Naive thymus-derived CD4-positive, alpha-beta T cell (primary cell): ENCODE measurements at places on chromosomes 2 and 18. TPM values are rescaled to one million over a fixed set of nuclear protein-coding genes. Genes with fewer than 3 reads are reported as not detected.
A peak's percentile ranks its signal among the peaks of the same experiment; 100 is the strongest.

Gene IL1R2
- 1.3 and 1.9 TPM in 2 replicates for total RNA-seq

Gene UGT1A3
- total RNA-seq, result not detected

Gene COL6A3
- total RNA-seq, result 2.2 TPM

Gene SP140
- total RNA-seq, result 107 and 120 TPM in 2 replicates

Gene GCA
- 10.9 TPM for total RNA-seq

Gene LGALSL
- total RNA-seq, result 1.2 TPM

Gene MDH1
- total RNA-seq, result 170 and 180 TPM in 2 replicates

Gene IL1RN
- total RNA-seq, result 2.3 TPM

Gene DPP4
- 41.2 TPM for total RNA-seq

Gene UGGT1
- 46.6 TPM for total RNA-seq

Gene LTBP1
- not detected for total RNA-seq

DNA sequence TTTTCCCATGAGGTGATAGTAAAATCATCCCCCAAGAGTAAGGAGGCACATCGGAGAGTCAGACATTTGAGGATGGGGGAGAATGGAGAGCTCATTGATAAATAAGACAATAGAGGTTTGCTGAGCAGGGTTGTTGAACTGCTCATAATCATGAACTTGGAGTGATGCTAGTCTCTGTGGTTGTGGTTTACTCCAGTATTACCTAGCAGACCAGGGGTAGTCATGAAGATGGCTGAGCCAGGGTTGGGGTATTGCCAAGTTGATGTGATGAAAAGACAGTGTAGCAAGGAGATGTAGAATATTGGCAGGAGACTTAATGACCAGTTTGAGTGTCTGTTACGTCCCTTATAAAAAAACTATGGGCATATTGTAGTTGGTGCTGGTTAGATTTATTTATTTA is 25.4 kb downstream of the CYBRD1 start:
- H3K4me1 ChIP-seq, result no peaks in the 10 kb centered on the region
- no peaks in the 10 kb centered on the region for H3K27me3 ChIP-seq
- H3K36me3 ChIP-seq, result no peaks in the 10 kb centered on the region
- no peak for DNase-seq
- no peak overlapping the region for H3K4me3 ChIP-seq

GRCh38 chr18:6561420-6561861 is 146.7 kb upstream of the L3MBTL4 start:
- no peaks in the 10 kb centered on the region for H3K4me1 ChIP-seq
- H3K36me3 ChIP-seq, result no peaks in the 10 kb centered on the region

GRCh38 chr18:26708806-26709716 is 156.4 kb downstream of the AQP4 start:
- H3K27me3 ChIP-seq, result no peaks in the 10 kb centered on the region
- H3K4me3 ChIP-seq, result no peak overlapping the region
- H3K27ac ChIP-seq, result no peak overlapping the region
- no peaks in the 10 kb centered on the region for H3K4me1 ChIP-seq
- DNase-seq, result no peak
- H3K36me3 ChIP-seq, result no peaks in the 10 kb centered on the region

GRCh38 chr2:233440714-233441113 is 86.4 kb downstream of the DGKD start:
- no peak overlapping the region for H3K27ac ChIP-seq
- H3K4me3 ChIP-seq, result no peak overlapping the region
- no peak for DNase-seq
- no peaks in the 10 kb centered on the region for H3K27me3 ChIP-seq
- no peaks in the 10 kb centered on the region for H3K4me1 ChIP-seq
- H3K36me3 ChIP-seq, result peaks cover 91% of the 10 kb centered on the region

- no peaks in the 10 kb centered on the region for H3K27me3 ChIP-seq
- H3K27ac ChIP-seq, result no peak overlapping the region
- H3K4me3 ChIP-seq, result no peak overlapping the region
- no peaks in the 10 kb centered on the region for H3K36me3 ChIP-seq
- no peaks in the 10 kb centered on the region for H3K4me1 ChIP-seq
These were observed 443.2 kb downstream of the ARHGAP15 start for GRCh38 chr2:143572421-143572820.

- no peaks in the 10 kb centered on the region for H3K27me3 ChIP-seq
- H3K36me3 ChIP-seq, result peaks cover 25% of the 10 kb centered on the region
- no peak for DNase-seq
- H3K27ac ChIP-seq, result no peak overlapping the region
- H3K4me3 ChIP-seq, result no peak overlapping the region
- peaks cover 47% of the 10 kb centered on the region for H3K4me1 ChIP-seq
These were observed 44.8 kb downstream of the CAB39 start for GRCh38 chr2:230757476-230757875.

DNA sequence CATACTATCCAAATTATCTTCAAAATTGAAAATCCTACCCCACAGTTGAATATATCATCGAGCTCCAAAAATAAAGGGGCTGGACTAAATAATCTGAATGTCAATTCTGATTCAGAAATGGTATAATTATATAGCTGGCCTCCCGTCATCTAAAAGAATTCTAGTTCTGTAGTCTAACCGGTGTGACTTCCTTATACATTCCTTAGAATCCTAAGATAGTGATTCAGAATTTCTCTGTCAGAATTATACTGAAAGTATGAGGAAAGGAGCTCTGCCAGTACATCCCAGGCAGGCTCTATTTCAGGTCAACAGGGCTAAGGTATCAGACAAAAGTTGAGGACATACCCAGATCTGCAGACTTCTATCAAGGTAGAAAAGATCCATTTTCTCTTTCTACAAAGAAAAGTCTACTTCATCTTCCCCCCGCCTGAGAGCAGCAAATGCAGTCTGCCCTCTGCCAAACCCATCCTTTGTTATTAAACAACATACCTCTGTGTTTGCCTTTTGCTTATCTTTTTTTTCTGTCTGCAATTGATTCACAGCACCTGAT is 128.5 kb downstream of the METTL4 start:
- H3K27me3 ChIP-seq, result no peaks in the 10 kb centered on the region
- no peaks in the 10 kb centered on the region for H3K36me3 ChIP-seq
- H3K4me1 ChIP-seq, result no peaks in the 10 kb centered on the region
- DNase-seq, result no peak
- no peak overlapping the region for H3K4me3 ChIP-seq
- H3K27ac ChIP-seq, result no peak overlapping the region

DNA sequence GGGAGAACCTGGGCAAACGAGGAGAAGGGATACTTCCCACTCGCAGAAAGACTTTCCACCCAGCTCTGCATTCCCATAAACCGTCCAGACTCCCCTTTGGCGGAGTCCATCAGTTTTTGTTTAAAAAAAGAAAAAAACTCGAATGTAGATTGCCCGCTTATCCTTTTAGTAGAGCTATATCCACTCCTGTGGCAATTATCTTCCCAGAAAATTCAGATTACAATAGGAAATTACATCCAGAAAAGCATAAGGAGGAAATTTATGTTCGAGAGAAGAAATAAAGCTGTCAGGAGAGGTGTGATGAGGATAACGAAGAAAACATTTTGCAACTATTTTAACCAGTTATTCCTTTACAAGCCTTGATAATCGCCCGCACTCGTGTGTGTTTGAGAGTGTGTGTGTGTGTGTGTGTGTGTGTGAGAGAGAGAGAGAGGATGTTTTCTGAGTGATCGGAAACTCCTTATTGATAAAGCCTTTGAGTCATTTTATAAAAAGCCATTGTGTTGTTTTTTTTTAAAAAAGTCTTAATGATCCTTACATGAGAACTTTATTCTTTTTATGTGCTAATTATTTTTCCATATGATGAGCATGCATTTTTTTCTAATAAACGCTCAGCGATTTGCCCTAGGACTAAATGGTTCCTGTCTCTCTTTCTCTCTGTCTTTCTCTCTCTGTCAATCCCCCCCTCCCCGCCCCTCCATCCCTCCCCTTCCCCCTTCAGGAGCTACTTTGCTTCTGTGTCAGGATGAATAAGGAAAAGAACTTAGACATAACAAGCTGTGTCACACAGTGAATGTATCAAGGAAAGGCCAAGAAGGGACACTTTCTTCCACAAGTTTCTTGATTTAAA is 1.1 kb upstream of the PPP3R1 start:
- peak overlapping the region; percentile 82 for H3K27ac ChIP-seq
- DNase-seq, result peak; percentile 53
- peaks cover 2% of the 10 kb centered on the region for H3K36me3 ChIP-seq
- H3K4me3 ChIP-seq, result peak overlapping the region; percentile 97
- no peaks in the 10 kb centered on the region for H3K27me3 ChIP-seq
- H3K4me1 ChIP-seq, result peaks cover 37% of the 10 kb centered on the region

- H3K36me3 ChIP-seq, result no peaks in the 10 kb centered on the region
- no peaks in the 10 kb centered on the region for H3K27me3 ChIP-seq
- no peak overlapping the region for H3K27ac ChIP-seq
- H3K4me1 ChIP-seq, result no peaks in the 10 kb centered on the region
- DNase-seq, result no peak
- H3K4me3 ChIP-seq, result no peak overlapping the region
These were observed 32.7 kb upstream of the SOCS6 start for GRCh38 chr18:70256184-70256583.

GRCh38 chr18:40413160-40413559 is 1541.9 kb upstream of the PIK3C3 start:
- no peak overlapping the region for H3K27ac ChIP-seq
- no peak overlapping the region for H3K4me3 ChIP-seq
- no peaks in the 10 kb centered on the region for H3K27me3 ChIP-seq
- H3K36me3 ChIP-seq, result no peaks in the 10 kb centered on the region
- no peaks in the 10 kb centered on the region for H3K4me1 ChIP-seq
- DNase-seq, result no peak

DNA sequence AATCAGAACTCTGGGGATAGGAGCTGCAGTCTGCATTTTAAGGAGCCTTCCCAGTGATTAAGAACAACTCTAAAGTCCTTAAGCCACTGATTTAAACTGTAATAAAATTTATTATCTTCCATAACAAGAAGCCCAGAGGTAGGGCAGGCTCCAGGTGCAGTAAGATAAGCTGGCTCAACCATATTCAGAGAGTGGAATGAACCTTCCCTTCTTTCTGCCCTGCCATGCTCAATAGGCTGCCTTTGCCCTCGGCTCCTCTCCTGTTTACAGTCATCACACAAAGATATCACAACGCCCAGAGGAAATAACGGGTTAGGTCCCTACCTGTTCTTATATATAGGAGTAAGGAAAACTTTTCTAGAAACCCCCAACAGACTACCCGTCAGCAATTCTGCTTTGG is 90.5 kb upstream of the CDCA7 start:
- DNase-seq, result no peak
- H3K36me3 ChIP-seq, result no peaks in the 10 kb centered on the region
- H3K4me3 ChIP-seq, result peak overlapping the region; percentile 1

GRCh38 chr2:67792681-67793091 is 270.1 kb downstream of the C1D start:
- no peak overlapping the region for H3K27ac ChIP-seq
- no peaks in the 10 kb centered on the region for H3K27me3 ChIP-seq

DNA sequence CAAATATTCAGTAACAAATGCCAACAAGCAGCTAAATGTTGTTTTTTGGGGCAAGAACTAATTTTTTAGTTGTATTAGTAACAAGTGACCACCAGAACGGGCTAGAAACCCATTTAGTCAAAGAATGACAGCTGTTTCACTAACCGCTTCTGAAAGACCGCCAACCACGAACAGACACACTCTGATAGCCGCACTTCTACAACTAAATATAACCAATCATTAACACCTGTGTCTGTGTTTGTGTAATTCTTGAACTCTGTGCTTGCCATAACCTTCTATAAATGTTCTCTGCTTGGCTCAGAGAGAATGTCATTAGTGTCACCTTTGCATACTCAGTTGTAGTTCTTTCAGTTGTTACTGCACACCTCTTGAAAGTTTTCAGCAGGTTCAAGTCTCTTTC is 526.3 kb upstream of the LRRTM1 start:
- no peaks in the 10 kb centered on the region for H3K36me3 ChIP-seq
- no peaks in the 10 kb centered on the region for H3K27me3 ChIP-seq
- no peaks in the 10 kb centered on the region for H3K4me1 ChIP-seq

GRCh38 chr2:95329891-95330793 is 33.0 kb downstream of the KCNIP3 start:
- H3K4me1 ChIP-seq, result no peaks in the 10 kb centered on the region
- no peaks in the 10 kb centered on the region for H3K27me3 ChIP-seq
- no peaks in the 10 kb centered on the region for H3K36me3 ChIP-seq
- no peak for DNase-seq
- H3K4me3 ChIP-seq, result no peak overlapping the region

DNA sequence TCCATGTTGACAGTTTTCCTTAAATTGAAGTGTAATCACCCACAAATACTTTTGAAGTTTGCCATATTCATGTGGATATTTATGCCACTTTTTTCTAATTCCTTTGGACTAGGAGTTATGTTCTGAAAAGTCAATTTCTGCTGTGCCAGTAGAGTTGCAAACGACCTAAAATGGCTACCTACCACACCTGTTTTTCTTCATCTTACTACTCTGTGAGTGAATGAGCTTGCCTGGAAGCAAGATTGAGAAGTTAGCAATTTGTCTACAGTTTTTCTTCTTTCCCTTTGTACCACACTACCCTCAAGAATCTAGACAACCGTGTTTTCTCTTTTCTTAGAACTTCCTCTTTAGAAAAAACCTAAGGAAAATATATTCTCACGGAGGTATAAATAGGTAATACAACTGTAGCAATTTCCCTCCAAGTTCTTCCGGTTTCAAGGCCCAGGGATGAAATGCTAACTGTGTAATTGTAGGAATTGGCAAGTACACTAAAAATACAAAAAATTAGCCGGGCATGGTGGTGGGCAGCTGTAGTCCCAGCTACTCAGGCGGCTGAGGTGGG is 7.3 kb upstream of the SLC39A10 start:
- no peaks in the 10 kb centered on the region for H3K27me3 ChIP-seq
- H3K4me3 ChIP-seq, result no peak overlapping the region
- no peaks in the 10 kb centered on the region for H3K4me1 ChIP-seq

DNA sequence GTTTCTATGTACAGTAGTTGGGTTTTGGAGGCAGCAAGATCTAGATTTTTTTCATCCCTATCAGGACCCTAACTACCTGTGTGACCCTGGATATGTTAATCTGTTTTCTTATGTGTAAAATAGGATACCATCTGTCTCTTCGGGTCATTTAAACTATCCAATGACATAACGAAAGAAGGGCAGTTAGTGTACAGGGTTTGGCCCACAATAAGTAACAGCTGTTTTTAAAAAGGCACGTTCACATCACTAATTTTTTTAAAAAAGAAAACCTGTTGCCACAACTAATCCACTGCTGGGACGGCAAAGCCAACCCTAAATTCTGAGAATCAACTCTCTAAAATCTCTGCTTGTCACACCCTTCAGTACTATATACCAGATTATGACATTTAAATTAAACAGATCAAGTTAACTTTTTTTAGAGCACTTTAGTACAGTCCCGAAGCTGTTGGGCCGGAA is 869 bp downstream of the USP40 start:
- H3K36me3 ChIP-seq, result no peaks in the 10 kb centered on the region
- no peaks in the 10 kb centered on the region for H3K4me1 ChIP-seq
- no peak for DNase-seq
- H3K4me3 ChIP-seq, result peak overlapping the region; percentile 75
- peak overlapping the region; percentile 87 for H3K27ac ChIP-seq
